ENCODE measurements at places on chromosomes 3 and 15. TPM values are rescaled to one million over a fixed set of nuclear protein-coding genes. Genes with fewer than 3 reads are reported as not detected.
A peak's percentile ranks its signal among the peaks of the same experiment; 100 is the strongest.

DNA sequence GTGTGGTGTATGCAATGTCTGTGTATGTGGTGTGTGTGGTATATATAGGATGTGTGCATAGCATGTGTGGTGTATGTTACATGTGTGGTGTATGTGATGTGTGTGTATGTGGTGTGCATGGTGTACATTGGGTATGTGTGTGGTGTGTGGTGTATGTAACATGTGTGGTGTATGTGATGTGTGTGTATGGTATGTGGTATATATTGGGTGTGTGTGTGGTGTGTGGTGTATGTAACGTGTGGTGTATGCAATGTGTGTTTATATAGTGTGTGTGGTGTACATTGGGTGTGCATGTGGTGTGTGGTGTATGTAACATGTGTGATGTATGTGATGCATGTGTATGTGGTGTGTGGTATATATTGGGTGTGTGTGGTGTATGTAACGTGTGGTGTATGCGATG lies 41.9 kb downstream of the ARRDC4 start:
- no peak for DNase-seq

DNA sequence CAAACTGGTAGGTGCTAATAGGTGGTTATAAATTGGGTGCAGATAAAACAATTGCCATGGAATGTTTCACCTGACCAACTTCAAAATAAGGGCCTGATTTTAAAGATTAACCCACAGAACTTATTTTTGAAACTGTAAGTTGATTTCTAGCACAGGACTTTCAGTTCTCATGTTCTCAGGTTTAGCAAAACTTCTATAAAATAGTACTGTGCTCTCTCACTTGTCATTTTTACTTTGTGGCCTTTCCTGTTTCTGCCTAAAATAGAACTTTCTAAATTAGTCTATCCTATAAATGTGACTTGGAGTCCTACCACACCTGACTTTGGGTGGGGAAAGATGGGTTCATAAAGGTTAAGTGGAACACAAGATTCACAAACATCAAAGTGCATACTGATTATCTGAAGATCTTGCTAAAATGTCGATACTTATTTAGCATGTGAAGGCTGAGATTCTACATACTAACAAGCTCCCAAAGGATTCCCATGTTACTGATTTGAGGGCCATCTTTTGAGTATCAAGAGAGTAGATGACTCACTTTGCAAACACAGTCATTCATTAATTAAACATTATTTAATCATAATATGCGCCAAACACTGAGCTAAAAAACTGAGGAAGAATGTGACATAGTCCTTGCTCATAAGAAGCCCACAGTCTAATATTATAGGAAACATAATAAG lies 38.6 kb downstream of the BTLA start:
- peak; percentile 23 for DNase-seq

GRCh38 chr15:92690395-92690794 lies 34.8 kb upstream of the FAM174B start:
- no peak for DNase-seq

- no peak for DNase-seq
These were observed 257.1 kb downstream of the TUSC7 start for GRCh38 chr3:116966649-116967048.

DNA sequence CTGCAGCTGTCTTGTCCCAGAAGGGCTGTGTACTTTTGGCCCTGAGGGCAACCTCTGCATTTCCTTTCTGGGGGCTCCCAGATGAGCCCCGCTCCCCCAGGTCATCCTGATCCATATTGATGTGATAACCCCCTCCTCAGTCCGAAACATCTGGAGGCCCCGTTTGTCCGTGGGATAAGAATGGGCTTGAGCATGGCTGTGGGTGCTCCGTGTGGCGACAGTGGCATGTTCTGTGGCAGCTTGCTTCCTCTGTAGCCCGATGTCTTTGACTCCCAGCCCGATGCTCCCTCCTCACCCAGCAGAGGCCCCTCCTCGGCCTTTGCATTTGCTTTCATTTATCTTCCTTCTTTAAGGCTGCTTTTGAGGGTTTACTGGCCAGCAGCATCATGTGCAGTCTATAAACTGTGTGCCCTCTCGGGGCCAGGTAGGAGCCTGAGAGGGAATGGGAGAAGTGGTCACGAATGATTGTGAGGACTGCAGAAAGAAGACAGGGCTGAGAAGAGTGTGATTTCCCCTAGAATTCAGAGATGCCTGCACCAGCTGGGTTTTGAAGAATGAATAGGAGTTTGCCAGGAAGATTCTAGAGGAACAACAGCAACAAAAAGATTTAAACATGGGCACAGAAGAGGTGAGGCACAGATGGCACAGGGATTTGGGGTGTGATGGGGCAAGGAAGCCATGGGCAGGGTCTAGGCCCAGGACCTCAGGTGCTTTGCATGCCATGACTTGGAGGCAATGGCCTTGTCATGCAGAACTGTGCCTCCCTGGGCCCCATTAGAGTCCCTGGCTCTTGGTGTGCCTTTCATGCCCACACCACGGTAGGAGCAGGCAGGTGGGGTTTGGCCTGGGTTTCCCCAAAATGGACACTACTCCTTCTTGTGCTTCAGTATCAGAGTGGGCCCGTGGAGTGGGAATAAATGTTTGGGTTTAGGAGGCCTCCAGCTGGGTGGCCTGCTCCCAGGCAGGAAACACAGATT lies 34.2 kb downstream of the APBA2 start:
- DNase-seq: no peak

DNA sequence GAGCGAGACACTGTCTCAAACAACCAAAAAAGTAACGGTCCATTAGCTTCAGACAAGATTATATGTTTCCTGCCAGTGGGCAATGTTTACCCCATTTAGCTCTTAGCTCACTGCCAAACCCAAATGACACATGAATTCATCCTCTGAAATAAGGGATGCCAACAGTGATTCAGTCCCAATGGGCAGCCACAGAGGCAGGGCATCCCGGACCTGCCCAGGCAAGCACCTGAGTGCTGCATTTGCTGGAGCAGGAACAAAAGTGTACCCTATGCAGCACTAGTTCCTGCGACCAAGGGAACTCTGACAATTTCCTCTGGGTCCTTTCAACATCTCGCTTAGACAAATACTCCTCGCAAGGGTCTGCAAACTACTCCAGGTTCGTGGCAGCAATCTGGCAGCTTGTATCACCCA lies 8.0 kb downstream of the IP6K2 start:
- no peak for DNase-seq

NOX5 gene
- not detected for total RNA-seq

- no peak for DNase-seq
These were observed 50.5 kb upstream of the SEC22A start for GRCh38 chr3:123151251-123151705.

DNA sequence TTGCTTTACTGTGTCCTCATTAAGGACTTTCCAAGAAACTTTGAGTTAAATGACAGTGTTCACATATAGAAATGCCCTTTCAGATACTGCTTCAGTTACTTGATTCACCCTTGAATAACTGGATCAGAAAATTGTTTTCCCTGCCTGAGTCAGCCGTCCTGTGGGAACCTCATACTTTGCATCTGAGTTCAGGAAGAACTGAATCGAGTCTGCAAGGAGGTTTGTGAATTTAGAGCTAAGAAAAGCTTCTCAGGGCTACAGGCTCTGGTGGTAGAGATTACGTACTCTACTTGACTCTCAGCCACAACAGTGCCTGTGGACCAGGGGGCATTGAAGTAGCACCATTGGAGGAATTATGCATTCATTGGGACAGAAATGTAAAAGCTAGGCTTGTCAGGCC lies 252.4 kb upstream of the C2CD4B start:
- no peak for DNase-seq

GRCh38 chr3:53109190-53109589 lies 21.0 kb downstream of the RFT1 start:
- DNase-seq: no peak

GRCh38 chr15:90062023-90062442 lies 40.2 kb downstream of the IDH2 start:
- peak; percentile 89 for DNase-seq

CHCHD6 gene
- total RNA-seq: 36.8 TPM

- DNase-seq: no peak
These were observed 612.7 kb downstream of the TBL1XR1 start for GRCh38 chr3:176584413-176585176.

DNA sequence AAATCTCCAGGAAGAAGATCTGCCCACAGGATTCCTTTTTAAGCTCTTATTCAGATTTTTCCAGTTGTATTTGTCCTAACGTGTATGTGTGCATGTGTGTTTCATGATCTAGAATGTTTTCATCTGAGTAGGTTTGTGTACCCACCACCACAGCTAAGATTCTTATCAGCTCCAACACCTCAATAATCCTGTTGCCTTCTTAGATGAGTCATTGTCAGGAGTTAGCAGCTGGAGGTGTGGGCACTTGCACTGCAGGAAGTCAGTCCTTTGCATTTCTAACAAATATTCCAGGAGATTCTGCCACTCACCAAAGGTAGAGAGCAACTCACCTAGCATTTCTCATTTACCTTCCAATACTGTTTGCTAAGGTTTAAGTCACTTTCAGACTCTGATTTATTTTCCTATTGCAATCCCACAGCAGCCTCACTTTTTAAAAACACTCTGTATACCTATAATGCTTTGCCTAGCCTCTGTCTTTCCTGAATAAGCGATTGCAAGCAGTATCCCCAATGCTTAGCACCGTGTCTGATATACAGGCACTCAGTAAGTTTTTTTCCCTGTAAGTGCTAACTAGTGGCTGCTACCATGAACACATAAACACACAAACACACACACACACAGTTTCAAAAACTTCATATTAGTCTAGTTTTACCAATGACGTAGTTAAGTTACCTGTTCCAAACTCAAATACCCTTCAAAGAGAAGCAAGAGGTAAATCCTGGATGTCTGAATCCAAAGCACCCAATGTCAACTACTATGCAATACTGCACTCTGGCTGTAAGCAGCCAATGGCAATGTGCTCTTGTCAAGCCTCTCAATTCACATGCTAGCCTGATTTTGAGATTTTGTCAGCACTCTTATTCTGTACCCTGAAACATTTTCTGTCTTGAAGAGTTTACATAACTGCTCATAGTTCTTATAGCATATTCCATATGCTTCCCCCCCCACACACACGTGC lies 713.5 kb upstream of the LMCD1 start:
- peak; percentile 55 for DNase-seq

DNA sequence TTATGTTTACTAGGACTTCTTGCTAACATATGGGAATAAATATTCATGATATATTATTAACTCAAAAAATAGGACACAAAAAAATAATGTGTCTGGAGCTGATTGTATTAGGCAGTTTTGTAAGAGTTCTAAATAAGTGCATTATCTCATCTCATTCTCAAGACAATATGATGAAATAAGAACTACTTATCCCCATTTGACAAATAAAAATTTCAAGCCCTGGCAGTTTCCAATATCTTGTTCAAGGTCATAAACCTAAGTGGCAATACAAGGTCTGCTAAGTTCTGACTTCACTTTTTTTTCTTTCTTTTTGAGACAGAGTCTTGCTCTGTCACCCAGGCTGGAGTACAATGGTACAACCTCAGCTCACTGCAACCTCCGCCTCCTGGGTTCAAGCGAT lies 18.3 kb downstream of the RPN1 start:
- DNase-seq: no peak

- DNase-seq: no peak
These were observed 803.5 kb downstream of the PLOD2 start for GRCh38 chr3:145357453-145357852.

- peak; percentile 99 for DNase-seq
These were observed 110.9 kb downstream of the ASB7 start for GRCh38 chr15:100713163-100713867.

DNA sequence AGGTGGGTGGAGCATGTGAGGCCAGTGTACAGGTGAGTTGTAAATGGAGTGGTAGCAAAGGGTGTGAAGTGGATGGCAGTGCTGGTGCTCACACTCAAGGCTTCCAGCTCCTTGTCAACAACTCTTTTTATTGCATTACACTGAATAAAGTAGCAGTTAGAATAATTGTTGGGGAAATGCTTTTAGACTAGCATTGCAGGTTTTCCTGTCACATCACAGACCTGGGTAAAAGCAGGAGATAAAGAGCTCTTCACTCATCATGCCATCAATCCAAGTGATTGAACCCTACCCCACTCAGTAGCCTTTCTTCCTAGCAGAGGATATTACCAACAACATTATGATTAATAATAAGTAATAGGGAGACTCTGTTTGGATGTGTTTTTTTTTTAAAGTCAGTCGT lies 81.6 kb downstream of the CDIN1 start:
- DNase-seq: no peak

XCR1 gene
- not detected for total RNA-seq

GRCh38 chr3:84825817-84826216 lies 133.0 kb upstream of the CADM2 start:
- DNase-seq: no peak

CSTA gene
- not detected for total RNA-seq

GRCh38 chr3:75048650-75049049 lies 434.2 kb upstream of the CNTN3 start:
- no peak for DNase-seq

AGTR1 gene
- not detected for total RNA-seq

DNA sequence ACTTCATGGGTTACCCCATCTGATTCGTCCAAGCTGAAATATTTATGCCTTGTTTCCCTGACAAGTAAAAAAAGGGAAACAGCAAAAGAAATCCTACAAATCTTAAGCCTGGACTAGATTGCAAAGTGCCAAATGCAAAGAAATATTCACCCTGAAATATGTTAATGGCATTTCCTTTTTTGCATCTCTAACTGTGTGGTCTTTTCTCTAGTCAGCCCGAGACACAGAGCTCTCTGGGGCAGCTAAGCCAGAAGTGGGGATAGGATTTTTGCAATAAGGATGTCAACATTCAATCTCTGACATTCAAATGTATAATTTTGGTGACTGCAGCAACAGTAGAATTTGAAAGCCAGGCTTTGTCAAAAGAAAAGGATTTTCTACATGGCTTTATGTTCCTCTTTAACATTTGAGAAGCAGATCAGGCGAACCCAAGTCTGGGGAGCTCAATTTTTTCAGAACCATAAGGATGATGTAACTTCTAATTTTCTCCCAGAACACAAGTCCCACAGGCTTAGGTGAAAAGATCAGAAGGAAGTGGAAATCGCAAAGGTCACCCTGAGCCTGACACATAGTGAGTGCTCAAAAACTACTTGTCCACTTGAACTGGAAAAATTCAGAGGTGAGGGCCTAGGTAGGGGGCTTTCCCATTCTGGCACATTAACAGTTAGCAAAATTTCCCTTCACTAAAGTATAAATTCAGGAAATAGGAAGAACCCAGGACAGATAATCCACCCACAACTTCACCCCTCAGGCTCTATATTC lies 28.2 kb upstream of the KCNMB3 start:
- DNase-seq: no peak

KLHL40 gene
- total RNA-seq: not detected

GRCh38 chr15:23642413-23643044 lies 5.1 kb downstream of the MAGEL2 start:
- peak; percentile 87 for DNase-seq

FBLN2 gene
- total RNA-seq: 0.55 TPM

VWA5B2 gene
- total RNA-seq: 0.63 TPM

RNF168 gene
- 19.5 TPM for total RNA-seq

MYEF2 gene
- 17.9 TPM for total RNA-seq

DNA sequence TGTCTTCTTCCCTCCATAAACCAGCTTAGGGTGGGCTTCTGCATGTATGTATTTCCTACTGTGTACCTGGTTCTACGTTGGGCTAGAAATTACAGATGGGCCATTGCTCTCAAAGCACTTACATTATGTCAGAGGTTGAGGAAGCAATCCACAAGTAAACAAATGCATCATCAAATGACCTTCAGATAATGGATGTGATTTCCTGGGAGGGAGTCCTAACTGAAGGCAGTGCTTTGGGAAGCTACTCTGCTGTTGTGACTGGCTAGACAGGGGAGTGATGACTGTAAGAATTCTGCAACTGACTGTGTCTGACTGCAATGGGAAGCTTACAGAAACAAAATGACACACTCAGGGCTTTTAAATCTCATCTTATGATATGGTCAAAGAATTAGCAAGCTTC lies 71.0 kb upstream of the PRR23E start:
- DNase-seq: no peak

Data from HT-29 (cell line).